ENCODE measurements at places on chromosomes 1 and 21.

- no peak for DNase-seq
Observed at GRCh38 chr1:232524056-232524455, 105.9 kb downstream of the SIPA1L2 start.

GRCh38 chr21:24188506-24188905 lies 1418.8 kb downstream of the MRPL39 start:
- no peak for DNase-seq

- DNase-seq, result no peak
Observed at GRCh38 chr1:39044762-39045161, 18.6 kb downstream of the NDUFS5 start.

GRCh38 chr21:30996728-30997127 lies 41.5 kb downstream of the KRTAP19-8 start:
- DNase-seq, result no peak

- DNase-seq, result peak; percentile 46
Observed at GRCh38 chr21:45506241-45506817, 35.9 kb downstream of the SLC19A1 start.

DNA sequence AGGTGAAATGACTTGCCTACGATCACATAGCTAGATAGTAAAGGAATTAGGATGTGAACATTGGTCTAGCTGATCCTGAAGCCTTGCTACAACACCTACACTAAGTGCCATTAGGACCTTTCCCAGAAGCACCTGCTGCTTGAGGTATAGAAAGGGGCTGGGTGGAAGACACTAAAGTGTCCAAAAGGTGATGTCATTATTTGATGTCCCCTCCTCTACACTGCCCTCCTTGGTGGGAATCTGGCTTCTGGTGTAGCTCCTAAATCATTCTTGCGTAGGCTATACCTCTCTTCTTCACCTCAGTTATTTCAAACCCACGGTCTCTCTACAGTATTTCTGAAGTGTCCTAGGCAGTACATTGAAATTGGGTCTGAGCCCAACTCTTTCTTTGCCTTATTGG lies 132.5 kb upstream of the FGGY start:
- no peak for DNase-seq

DNA sequence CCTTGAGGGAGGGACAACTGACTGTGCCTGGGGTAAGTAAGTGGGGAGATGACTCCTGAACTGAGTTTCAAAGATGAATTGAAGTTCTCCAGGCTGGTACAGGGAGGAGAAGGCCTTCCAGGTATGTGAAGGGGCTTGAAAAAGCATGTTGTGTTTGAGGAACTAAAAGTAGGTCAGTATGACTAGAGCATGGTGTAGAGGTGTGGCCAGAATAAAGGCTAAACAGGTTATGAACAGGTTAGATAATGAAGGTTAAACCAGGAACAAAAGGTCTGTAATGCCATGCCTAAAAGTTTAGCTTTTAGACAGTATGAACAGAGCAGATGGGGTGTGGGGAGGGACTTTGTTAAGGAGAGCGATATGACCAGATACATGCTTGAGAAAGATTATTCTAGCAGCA lies 7.3 kb upstream of the CLSPN start:
- DNase-seq, result no peak

- no peak for DNase-seq
Observed at GRCh38 chr1:27003745-27004470, 8.7 kb downstream of the TENT5B start.

DNA sequence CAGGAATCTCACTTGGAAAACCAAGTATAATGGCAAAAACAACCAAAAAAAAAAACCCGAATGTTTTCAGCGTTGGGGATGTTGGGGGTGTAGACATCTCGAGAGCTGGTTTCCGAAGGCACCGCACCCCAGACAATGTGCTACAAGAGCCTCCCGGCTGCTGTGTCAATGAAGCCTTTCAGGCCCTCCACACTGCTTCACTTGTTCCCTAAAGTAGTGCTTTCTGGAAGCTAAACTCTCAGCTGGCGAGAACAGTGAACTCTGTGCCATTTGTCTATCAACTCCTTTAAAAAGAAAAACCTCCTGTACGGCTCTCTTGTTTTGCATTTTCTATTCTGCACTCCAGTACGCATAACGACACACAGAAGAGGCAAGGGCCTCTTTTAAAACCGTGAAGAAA lies 32.5 kb downstream of the PLEKHO1 start:
- no peak for DNase-seq

DNA sequence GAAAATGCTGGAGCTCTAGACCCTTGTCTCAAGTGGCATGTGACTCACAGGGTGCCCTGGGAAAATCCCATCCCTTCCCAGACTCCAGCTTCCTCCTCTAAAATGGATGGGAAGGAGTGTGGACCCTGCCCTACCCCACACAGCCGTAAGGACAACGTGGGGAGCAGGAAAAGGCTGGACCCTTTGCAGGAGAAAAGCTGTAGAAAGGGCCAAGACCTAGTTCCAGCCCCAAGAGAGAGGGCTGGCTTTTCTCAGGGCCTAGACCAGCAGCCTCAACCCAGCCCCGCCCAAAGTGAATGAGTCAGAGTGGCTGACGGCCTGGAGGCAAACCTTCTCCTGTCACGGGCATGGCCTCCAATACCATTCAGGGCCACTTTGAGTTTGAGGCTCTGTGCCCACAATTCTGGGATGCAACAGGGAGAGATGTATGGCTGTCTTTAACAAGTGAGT lies 1.1 kb downstream of the LAMB3 start:
- DNase-seq, result no peak

- no peak for DNase-seq
Observed at GRCh38 chr1:54596756-54597155, 26.6 kb downstream of the FAM151A start.

- DNase-seq, result no peak
Observed at GRCh38 chr1:206439205-206439604, 31.1 kb upstream of the IKBKE start.

- peak; percentile 90 for DNase-seq
Observed at GRCh38 chr21:36113647-36114428, 21.0 kb upstream of the CBR3 start.

DNA sequence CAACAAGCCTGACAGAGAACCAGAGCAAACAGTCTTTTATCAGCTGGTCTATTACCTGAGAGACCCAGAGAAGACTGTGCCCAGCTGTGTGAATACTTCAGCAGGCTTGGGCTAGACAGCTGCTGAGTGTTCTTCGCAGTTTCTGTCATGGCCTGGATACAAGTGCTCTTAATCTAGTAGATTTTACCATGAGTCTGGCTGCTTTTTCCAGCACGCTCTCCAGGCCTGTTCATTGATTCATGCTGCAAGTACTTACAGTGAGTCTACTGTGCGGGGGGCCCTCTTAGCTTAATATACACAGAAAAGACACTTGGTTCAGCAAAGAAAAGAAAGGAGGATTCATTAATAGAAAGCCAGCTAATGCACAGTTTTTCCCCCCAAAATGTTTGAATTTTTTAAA lies 48.5 kb downstream of the RGS7 start:
- DNase-seq, result no peak

GRCh38 chr21:42622284-42622683 lies 31.1 kb upstream of the PDE9A start:
- DNase-seq, result peak; percentile 11

DNA sequence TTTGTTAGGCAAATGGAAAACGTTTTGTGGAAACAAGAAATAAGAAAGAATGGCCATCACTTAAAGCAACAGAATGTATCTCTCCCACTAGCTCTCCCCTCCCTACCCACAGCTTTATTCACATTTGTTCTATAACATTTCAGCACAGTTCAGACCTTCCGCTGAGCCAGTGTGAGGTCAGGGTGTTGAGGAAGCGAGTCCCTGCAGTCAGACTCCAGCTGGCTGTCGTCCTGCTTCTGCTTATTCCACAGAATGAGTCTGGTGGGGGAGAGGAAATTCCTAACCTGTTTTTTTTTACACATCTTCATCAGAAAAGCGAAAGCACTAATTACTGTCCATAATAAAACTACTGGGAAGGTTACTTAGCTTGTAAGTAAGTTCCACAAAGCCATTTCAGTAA lies 39.0 kb downstream of the MRPL39 start:
- DNase-seq, result no peak

GRCh38 chr1:6822530-6823359 lies 37.5 kb downstream of the CAMTA1 start:
- peak; percentile 72 for DNase-seq

DNA sequence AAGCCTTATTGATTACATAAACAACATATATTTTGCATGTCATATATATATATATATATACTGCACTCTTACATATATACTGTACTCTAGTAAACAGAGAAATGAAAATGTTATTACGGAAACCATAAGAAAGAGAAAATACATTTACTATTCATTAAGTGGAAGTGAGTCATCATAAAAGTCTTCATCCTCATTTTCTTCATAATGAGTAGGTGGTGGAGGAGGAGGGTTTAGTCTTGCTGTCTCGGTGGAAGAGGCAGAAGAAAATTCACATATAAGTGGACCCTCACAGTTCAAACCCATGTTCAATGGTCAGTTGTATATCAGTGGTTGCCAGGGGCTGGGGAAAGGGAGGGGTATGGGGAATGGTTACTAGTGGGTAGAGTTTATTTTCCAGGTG lies 8.0 kb upstream of the IFNLR1 start:
- no peak for DNase-seq

- DNase-seq, result no peak
Observed at GRCh38 chr1:224525411-224526040, 90.6 kb upstream of the CNIH3 start.

- no peak for DNase-seq
Observed at GRCh38 chr1:8330271-8331125, 12.6 kb downstream of the SLC45A1 start.

DNA sequence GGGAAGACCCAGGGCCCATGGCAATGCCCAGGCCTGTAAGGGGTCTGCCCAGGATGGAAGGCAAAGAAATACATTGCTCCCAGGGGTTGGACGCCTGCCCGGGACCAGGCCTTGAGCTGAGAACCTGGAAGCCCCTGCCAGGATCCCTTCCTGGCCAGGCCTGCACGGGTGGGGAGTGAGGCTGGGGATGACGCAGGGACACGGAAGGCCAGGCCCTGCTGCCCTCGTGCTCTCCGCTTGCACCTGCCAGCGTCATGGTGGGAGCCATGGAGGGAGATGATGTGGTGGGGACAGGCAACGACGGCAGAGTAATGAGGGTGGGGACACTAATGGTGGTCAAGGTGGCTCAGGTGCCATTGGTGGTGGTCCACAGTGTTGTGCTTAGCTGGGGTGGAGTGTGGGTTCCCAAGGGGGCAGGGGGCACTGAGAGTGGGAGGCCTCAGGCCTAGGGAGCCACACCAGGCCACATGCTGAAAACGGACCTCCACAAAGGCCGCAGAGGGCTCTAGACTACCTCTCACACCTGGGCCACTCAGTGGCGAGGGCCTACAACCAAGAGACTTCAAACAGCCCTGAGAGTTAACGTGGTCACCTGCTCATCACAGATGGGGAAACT lies 4.3 kb downstream of the HES3 start:
- DNase-seq, result peak; percentile 64

- DNase-seq, result no peak
Observed at GRCh38 chr1:34378968-34379856, 202.5 kb downstream of the C1orf94 start.

- DNase-seq, result peak; percentile 37
Observed at GRCh38 chr1:109617291-109617801, 2.1 kb downstream of the GNAT2 start.

GRCh38 chr21:43793243-43793642 lies 3.9 kb downstream of the RRP1 start:
- no peak for DNase-seq

GRCh38 chr21:46139686-46140085 lies 15.7 kb downstream of the FTCD start:
- no peak for DNase-seq

- DNase-seq, result no peak
Observed at GRCh38 chr21:25878344-25878743, 143.6 kb downstream of the GABPA start.

- no peak for DNase-seq
Observed at GRCh38 chr21:39852021-39852721, 15.1 kb upstream of the PCP4 start.

- peak; percentile 67 for DNase-seq
Observed at GRCh38 chr21:43611598-43612369, 47.5 kb downstream of the HSF2BP start.

DNA sequence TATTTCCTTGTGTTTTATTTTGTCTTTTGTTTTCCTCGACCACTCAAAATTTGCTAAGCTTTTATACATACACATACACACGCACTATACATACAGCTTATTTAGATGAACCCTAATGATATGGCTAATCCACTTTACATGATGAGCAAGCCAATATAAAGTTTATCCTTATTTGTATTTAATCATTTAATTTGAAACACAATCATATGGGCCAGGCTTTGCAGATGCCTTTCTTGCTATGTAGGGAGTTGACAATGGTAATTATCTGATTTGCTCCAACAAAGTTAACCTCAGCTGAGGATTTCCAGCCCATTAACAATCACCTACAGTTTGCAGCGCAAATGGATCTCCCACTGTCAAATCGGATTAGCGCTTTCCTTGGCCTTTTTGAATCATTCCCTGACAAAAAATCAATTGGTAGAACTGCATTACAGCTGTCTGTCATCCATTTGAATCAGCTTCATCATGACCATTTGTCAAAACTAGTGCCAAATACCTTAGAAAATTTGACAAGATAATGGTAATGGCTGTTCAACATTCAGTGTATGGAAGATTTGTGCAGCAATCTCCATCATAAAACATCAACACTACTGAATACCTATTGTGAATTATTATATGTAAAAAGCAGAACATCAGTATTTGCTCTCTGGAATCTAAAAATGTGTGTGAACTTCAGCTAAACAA lies 352.6 kb downstream of the MRPL39 start:
- DNase-seq, result no peak

- no peak for DNase-seq
Observed at GRCh38 chr21:14687268-14687625, 141.1 kb upstream of the SAMSN1 start.

DNA sequence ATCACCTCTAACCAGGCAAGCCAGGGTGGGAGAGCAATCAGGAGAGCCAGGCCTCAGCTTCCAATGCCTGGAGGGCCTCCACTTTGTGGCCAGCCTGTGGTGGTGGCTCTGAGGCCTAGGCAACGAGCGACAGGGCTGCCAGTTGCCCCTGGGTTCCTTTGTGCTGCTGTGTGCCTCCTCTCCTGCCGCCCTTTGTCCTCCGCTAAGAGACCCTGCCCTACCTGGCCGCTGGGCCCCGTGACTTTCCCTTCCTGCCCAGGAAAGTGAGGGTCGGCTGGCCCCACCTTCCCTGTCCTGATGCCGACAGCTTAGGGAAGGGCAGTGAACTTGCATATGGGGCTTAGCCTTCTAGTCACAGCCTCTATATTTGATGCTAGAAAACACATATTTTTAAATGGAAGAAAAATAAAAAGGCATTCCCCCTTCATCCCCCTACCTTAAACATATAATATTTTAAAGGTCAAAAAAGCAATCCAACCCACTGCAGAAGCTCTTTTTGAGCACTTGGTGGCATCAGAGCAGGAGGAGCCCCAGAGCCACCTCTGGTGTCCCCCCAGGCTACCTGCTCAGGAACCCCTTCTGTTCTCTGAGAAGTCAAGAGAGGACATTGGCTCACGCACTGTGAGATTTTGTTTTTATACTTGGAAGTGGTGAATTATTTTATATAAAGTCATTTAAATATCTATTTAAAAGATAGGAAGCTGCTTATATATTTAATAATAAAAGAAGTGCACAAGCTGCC lies 19.8 kb downstream of the CSF1 start:
- no peak for DNase-seq

GRCh38 chr1:169120066-169120465 lies 13.6 kb downstream of the ATP1B1 start:
- DNase-seq, result no peak

- DNase-seq, result no peak
Observed at GRCh38 chr1:197391303-197392226, 123.5 kb downstream of the CRB1 start.

GRCh38 chr21:45128613-45129188 lies 54.3 kb downstream of the ADARB1 start:
- peak; percentile 76 for DNase-seq

Measured in left lobe of liver (tissue), 2 donors.